ENCODE measurements at places on chromosomes 16 and 17. TPM values are rescaled to one million over a fixed set of nuclear protein-coding genes. Genes with fewer than 3 reads are reported as not detected.

GSG1L gene
- total RNA-seq: not detected

HS3ST6 gene
- total RNA-seq: not detected

GRCh38 chr16:30186782-30187555 is 3.6 kb downstream of the CORO1A start:
- DNase-seq: no peak

- DNase-seq: no peak
Measured at GRCh38 chr17:68697850-68698361, 96.7 kb upstream of the FAM20A start.

DNA sequence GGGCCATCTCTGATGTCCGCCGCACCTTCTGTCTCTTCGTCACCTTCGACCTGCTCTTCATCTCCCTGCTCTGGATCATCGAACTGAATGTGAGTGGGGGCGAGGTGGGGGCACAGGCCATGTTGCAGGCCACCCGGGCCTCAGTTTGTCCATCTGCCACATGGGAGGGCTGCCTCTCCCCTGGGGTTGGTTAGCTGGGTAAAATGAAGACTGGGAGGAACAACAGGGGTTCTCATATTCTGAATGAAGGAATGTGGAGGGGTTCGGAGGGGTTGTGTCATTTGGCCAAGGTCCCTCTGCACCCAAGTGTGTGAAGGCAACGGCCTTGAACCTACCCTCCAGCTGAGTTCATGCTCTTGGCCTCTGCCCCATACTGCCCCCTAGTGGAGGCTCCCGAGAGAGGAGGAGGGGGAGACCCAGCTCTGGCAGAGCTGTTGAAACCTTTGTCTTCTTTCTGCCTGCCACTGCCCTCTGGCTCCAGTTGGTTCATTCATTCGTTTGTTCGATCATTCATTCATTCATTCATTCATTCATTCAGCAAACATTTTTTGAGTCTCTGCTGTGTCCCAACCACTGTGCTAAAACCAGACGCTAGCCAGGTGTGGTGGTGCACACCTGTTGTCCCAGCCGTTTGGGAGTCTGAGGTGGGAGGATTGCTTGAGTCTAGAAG is 11.4 kb upstream of the TCAP start:
- no peak for DNase-seq

Measured in HCT116 (cell line).